ENCODE measurements at places on chromosomes 16 and 17.

- no peak for DNase-seq
Observed at GRCh38 chr16:66212428-66212827, 154.1 kb upstream of the CDH5 start.

DNA sequence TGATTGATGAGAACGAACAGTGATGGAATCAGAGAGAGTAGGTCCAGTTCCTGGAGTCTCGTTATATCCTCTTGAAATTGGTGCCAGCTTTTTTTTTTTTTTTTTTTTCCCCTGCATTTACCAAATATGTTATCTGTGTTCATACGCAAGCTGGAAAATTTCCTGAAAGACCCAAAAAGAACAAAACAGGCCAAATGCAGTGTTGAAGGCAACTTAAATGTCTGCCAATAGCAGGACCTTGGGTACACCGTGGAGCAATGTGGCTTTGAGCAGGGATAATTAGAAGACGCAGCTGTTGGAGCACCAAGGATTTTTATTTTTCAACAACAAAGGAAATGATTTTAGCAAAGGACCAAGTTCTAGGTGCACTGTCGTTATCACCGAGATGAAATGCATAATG, 105.0 kb downstream of the ABCC6 start:
- no peak for DNase-seq

DNA sequence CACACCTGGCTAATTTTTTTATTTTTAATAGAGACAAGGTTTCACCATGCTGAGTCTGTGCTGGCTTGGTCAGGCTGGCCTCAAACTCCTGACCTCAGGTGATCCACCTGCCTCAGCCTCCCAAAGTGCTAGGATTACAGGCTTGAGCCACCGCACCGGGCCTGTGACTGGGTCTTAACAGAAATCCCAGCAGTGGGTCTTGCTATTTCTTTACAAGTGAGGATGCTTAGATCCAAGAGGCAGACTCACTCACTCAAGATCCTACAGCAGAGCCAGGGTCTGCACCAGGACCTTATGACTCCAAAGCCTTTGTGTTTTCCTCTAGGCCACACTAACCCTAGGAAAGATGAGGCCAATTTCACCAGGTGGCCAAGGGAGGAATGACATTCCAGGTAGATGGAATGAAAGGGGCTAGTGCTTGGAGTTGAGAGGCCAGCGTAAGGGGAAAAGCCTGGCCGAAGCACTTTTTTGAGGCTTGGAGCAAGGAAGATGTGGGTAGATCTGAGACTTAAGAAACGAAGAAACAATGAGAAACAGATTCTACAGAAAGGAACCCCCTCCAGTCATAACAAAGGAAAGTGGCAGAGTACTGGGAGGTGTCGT, 5.7 kb upstream of the STAT5A start:
- DNase-seq, result no peak

DNA sequence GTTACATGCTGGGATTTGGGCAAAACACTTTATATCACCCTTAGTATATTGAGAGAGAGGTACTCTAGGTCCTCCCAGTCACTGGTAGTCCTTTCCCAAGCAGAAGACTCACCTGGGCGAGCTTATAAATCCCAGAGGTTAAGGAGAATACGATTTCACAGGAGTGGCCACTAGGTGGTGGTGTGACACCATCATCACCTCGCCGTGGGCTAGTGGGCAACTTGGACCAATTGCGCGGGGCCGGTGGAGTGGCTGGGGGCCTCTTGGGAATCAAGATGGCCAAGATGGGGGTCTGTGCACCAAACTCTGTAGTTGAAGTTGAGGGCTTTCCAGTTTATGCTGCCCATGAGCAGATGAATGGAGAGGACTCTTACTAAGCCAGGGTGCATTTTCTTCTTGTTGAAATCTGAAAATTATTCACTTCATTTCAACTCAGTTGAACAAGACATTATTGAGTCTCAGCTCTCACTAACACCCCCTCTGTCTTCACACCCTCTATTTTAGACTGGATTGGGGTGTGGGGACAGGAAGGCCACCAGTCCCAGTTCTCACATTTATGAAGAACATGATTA, 38.2 kb upstream of the PIRT start:
- no peak for DNase-seq

DNA sequence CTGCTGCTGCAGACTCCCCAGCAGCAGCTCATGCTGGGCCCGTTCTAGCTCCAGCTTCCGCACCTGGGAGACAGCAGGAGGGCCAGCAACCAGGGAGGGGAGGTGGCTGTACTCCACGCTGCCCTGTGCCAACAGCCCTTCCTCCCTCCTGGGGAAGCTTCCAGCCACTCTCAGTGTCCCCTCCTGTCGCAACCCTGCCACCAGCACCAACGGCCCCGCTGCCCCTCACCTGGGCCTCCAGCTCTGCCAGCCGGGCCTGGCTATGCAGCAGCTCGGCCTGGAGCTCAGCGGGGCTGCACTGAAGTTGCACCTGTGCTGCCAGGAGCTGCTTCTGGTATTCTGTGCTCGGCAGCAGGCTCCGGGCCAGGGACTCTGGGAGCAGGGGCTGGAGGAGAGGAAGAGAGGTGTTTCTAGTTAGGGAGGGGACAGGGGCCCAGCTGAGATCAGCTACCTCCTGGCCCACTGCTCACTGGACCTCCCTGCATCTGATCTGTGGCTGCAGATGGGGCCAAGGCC, 15.4 kb upstream of the MRPL38 start:
- no peak for DNase-seq

DNA sequence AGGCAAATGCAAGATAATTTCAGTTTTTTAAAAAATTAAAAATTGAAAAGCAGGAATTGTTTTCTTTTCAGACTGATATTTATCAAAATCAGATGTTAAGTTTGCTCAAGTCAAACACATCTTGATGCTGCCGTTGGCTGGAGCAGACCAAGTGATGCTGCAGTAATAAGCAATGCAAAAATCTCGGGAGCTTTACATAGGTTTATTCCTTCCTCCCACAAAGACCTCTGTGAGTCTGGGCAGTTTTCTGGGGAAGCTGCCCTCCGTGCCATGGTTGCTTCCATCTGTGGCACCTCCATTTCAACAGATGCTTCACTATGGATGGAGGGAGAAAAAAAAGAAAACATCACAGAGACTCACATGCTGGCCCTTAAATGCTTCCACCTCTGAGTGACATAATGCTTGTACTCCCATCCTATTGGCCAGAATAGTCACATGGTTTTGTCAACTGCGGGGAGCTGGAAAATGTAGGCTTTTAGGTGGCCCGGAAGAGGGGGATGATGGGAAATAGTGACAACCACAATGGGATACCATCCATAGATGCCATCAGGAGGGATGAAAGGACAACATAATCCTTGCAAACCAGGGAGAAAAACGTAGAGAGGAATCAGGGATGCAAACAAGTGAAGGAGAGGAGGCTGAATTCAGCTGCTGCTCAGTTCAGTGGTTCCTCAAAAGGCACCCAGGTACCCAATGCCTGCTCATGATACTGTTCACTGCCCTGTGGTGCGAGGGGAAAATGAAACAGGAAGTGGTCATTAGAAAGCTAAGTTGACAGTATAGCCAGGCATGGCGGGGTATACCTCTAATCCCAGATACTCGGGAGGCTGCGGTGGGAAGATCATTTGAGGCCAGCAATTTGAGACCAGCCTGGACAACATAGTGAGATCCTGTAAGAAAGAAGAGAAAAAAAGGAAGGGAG, 13.5 kb upstream of the ERCC4 start:
- DNase-seq, result no peak

DNA sequence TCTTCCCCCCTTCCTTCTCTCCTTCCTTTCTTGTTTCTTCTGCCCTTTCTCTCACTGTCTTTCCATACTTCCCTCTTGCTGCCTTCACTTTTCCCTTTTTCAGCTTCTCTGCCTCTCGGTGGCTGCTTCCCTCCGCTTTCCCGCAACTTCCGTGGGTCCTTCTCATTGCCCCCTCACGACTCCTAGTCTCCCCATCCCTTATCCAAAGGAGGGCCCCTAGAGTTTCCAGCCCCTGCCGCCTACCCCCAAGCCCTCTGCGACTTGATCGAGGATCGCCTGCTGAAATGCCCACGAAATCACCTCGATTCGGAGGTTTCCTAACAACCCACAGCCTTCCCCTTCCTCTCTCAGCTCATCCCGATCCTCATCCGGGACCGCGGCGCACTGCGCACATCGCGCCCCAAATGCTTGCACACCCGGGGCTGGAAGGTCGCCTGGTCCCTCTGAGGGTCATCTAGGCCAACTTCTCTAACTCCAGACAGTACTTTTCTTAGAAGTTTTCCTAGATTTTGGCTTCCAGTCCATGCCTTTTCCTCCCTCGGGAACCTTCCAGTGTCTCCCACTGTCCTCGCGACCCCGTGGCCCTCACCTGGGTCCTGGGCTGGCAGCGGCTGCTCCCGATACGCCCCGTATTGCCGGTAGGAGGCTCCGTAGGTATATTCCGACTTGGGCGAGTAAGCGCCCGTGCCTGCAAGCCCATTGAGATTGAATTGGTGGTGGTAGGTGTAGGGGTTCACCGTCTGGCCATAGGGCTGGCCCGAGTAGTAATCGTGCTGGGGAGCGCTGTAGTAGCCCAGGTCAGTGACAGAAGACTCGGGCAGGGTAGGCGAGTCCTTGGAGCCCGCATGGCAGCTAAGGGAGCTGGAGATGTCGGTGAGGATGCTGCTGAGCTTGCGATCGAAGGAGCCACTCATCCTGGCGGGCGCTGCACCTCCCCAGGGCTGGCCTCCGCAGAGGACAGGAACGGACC, 654 bp downstream of the DLX3 start:
- DNase-seq, result no peak

- DNase-seq, result no peak
Observed at GRCh38 chr16:78022347-78023060, at the start of gene CLEC3A. CLEC3A (plus strand) TSS chr16:78022548; CDS start chr16:78022627, 79 bp downstream.

DNA sequence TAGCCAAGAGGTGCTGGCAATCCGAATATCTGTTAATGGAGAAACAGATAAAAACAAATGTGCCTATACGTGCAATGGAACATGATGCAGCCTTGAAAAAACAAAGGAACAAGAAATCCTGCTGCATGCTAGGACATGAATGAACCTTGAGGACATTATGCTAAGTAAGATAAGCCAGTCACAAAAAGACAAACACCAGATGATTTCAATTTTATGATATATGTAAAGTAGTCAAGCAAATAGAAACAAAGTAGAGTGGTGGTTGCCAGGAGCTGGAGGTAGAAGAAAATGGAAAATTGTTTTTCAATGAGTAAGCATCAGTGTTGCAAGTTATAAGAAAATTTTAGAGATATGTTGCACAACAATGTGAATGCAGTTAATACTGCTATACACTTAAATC, 409.7 kb upstream of the CDH8 start:
- DNase-seq, result no peak

DNA sequence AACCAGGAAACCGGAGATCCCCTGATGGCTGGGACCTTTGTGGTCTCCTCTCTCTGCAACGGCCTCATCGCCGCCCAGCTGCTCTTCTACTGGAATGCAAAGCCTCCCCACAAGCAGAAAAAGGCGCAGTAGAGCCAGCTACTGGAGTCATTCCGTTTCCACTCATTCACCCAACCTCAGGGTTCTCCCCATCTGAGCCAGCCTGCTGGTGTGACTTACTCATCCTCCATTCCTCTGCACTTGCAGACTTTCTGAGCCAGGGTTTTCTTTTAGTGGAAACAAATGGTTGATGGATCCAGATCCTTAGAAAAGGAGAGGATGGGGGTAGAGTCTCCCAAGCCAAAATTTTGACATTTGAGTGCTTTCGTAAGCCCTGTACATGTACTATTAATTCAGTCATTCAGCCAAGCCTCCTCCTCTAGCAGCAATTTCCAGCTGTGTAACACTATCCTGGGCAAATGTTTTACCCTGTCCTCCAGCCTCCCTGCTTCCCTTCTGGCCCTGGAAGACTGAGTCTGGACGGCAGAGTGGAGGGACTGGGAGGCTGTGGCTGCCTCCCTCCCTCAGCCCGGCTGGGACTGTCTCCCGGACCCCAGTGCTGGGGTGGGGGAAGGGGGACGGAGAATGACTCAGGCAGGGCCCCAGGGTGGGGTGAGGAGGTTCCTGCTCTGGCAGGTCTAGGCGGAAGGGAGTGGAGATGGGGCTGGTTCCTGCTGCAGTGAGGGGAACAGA, 2.3 kb downstream of the SOX15 start:
- DNase-seq, result no peak

GRCh38 chr17:20314834-20315233, 152.5 kb downstream of the LGALS9B start:
- no peak for DNase-seq

DNA sequence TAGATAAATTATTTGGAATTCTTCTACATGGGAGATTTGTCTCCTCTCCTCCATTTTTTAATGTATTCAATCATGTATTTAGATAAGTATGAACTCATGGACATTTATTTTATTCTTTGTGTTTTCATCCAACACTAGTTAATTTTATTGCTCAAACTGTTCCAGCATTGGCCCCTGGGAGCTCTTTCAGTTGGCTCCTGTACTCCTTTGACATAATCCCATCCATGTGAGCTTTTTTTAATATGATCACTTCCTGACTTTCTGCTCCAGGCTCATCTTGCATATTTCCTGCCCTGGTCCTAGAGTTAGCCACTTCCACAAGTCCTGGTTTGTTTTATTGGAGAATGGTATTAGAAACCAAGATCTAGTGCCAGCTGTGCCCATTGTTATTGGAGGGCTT, 419.0 kb upstream of the CDH11 start:
- no peak for DNase-seq

- no peak for DNase-seq
Observed at GRCh38 chr17:11264183-11264871, 23.3 kb downstream of the SHISA6 start.

GRCh38 chr17:75626496-75627038, 6.7 kb upstream of the SMIM5 start:
- no peak for DNase-seq

DNA sequence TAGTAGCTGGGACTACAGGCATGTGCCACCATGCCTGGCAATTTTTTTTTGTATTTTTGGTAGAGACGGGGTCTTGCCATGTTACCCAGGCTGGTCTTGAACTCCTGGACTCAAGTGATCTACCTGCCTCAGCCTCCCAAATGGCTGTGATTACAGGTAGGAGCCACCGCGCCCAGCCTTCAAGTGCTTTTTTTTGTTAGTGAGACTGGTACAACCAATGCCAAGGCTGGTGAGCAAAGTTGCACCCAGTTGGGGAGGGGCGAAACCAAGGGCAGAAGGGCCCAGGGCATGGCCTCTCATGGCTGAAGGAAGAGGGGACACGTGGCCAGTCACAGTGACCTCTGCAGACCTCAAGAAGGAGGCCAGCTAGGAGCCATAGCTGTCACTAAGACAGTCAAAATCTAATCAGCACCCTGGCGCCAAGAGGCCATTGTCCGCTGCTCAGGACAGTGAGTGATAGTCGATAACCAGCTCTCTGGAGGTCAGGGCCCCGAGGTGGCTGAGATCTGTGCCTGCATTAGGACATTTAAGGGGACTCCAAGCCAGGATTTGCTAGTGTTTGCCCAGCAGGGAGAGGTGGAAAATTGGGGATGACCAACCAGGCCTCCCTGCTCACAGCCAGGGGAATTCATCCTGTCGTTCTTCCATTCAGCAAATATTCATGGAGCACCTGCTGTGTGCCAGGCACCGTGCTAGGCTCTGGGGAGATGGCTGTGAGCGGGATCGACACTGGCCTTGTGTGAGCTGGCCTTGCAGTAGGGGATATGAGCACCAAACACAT, 10.2 kb downstream of the IL4R start:
- no peak for DNase-seq

- DNase-seq, result no peak
Observed at GRCh38 chr17:27276653-27277156, 17.2 kb upstream of the WSB1 start.
